ENCODE measurements at places on chromosomes 7 and 10.

GRCh38 chr7:151386301-151387160, 23.3 kb downstream of the WDR86 start:
- DNase-seq = no peak

- DNase-seq = no peak
Measured at GRCh38 chr7:2566890-2567678, 8.3 kb downstream of the IQCE start.

DNA sequence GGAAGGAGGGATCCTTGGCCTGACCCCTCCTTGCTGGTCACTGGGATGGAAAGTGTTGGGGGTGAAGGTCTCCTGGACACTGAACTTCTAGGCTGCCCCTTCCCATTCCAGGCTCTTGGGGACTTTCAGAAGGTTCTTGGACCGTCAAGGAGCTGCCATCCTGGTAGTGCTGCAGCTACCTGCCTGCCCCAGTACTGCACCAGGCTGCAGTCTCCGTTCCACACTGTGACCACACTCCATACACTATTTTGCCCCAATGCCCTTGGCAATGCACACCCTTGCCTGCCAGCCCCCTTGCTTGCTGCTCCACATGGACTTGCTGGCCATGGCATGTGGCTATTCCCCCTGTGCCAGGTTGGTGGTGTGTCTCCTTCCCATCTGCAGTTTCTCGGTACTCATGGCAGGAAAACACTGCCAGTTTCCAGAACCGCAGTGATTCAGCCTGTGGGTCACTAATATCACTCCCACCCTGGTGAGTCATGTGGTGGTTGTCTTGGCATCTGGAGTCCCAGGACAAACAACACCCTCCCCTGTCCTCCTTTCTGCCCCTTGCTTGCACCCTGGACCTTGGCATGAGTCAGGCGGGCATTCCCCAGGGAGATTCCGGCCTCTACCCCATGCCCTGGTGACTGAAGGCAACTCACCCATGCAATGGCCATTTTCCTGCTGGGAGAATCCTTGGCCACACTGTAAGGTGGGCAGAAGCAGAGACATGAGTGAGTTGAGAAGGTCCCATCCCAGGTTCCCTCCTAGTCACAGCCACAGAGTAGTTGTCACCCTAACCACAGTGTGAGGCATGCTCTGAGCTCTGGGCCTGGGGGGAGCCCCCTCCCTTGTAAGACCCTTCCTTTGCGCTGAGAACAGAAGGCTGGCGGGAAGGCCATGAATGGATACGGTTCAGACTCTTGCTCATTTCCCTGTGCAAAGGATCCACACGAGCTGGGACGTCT, 32.8 kb downstream of the GOLGA7B start:
- no peak for DNase-seq

GRCh38 chr7:136998495-136998894, 130.0 kb downstream of the CHRM2 start:
- no peak for DNase-seq

DNA sequence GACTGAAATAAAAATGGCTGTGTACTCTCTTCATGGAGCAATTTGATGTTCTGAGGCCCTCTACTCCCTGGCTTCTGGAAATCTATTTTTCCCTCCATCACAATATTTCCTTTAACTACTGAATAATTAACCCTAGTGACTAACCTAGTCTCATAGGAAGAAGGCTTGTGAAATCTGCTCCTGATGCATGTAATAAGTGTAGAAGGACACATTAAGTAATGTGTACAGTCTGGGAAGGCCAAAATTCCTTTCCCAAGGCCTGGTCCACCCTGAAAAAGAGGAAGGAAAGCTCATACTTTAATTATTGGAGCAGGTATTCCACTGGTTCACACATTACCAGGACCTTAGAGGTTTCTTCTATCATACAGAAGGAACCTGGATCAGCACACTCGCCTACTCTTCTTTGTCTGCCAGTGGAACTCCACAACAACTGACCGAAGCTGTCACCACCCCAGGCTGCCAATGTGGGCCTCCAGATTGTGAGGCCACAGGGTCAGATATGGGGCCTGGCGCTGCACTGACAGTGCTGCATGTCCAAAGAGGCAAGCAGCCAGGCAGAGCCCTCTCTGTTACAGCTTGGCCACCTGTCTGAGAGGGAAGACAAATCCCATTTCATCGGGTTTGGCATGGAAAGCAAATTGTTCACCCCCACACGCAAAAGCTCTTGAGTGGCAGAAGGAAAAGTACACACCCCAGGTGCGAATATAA, 54.4 kb upstream of the FAM133B start:
- DNase-seq = no peak

DNA sequence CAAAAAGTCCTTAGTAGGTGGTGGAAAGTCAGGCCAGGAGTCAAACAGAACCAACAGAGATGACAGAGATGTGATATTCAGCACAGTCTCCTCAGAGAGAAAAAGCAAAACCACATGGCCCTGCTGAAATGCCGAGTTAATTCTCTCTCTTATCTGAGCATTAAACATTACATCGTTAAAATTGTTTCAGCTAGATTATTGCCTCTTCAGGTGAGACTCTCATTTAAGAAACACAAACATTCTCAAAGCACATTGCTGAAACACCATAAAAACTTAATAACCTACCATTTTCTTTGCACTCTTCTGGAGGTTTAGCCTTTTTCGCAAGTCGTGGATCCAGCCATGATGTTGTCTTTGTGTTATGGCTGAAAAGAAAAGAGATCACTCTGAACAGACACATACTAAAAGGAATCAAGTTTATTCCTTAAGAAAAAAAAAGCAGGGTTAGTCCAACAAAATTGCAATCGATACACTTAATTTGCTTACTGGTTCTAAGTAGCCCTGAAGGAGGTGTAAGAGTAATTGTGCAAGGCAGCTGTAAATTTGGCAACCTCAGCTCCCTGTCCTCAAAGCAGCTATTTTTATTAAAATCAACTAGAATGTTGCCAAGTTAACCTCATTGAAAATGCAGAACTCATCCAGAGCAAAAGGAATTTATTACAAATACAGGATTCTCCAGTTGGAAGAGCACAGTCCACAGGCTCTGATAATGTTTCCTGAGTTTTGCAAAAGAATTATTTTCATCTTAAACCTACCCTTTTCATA, 691.1 kb downstream of the PHTF2 start:
- no peak for DNase-seq

DNA sequence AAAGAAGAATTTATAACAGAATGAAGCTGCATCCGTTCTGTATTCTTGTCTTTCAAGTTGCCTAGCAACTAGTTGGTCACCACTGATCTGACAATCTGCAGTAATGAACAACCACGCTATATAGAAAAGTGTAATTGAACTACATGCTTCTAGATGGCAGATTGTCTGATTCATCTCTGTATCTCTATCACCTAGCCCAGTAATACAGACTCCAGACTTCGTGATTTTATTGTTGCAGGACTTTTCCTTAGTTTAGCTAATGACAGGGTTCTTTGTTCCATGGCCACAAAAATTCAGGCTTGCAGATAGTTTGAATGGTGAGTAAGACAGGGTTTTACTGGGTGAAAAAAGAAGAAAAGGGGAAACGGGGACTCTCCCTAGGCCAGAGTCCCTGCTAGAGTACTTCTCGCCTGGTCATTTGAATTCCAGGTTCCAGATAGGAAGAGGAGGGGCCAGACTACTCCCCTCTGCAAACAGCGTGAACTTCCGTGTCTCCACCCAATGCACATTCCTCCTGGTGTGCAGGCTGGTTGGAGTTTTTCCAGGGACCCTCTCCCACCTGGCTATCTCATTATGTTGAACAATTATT, 45.9 kb downstream of the COL1A2 start:
- no peak for DNase-seq

DNA sequence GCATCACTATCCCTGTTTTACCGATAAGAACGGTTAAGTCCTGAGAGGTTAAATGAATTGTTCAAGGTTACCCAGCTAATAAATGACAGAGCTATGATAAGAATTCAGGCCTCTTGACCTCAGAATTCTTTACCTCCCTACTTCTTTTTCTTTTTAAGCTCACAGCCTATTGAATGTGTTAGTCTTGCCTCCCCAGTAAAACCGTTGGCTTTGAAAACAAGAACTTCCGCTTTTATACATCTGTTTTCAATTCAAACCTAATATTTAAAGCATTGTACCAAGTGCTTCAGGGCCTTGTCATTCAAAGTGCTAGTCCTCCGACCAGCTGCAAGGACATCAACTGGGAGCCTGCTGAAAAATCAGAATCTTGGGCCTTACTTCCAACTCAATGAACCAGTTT, 15.6 kb downstream of the SEC31B start:
- DNase-seq = no peak

DNA sequence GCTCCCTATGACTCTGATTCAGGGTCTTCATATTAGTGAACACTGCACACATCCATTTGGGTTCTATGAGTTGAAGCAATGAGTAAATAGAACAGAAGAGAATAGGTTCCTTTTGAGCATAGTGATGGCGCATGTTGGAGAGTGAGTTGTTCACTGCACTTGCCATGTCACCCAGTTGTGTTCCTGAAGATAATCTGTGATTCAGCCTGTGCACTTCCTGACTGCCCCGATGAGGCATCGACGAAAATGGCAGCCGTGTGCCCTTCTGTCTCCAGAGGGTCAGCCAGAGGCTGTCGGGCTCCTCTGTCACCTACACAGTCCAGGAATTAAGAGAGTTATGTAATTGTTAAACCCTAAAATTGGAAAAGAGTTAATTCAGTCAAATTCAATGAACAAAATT, 94.7 kb downstream of the GALNT11 start:
- DNase-seq = no peak

GRCh38 chr7:2012044-2012900, 220.5 kb downstream of the MAD1L1 start:
- DNase-seq = no peak

- DNase-seq = no peak
Measured at GRCh38 chr10:112235920-112236319, 47.3 kb upstream of the TECTB start.

GRCh38 chr10:101901340-101901739, 57.7 kb upstream of the KCNIP2 start:
- DNase-seq = no peak

GRCh38 chr10:75202321-75203045, 8.1 kb upstream of the VDAC2 start:
- no peak for DNase-seq

DNA sequence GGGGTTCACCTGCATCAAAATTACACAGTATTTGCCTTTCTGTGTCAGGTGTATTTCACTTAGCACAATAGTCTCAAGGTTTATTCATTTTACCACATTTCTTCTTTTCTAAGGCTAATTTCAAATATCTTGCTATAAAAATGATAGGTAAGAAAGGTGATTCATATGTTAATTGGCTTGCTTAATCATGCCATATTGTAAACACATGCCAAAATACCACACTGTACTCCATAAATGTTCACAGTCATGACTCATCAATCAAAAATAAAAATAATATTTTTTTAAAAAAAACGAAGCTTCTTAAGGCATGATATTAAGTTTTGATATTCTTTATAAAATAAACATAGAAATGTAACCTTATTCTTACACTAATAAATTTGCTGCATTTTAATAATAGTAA, 947.1 kb downstream of the GRM8 start:
- no peak for DNase-seq

DNA sequence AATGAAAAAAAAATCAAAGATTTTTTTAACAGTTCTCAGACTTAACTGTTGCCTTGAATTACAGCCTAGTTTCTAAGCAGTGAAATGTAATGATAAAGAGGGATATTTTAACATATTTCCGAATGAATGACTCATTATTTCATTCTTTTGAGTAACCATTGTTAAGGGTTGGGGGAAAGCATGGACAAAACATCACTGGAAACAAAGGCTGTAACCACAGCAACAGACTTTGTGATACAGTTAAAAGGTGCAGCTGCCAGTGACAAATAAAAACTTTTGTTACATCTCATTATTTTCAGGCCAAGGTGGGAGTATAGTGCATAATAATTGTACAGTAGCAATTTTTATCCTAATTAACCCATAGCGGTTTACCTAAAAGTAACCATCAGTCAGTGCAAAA, 172.6 kb downstream of the LRRTM3 start:
- DNase-seq = no peak

DNA sequence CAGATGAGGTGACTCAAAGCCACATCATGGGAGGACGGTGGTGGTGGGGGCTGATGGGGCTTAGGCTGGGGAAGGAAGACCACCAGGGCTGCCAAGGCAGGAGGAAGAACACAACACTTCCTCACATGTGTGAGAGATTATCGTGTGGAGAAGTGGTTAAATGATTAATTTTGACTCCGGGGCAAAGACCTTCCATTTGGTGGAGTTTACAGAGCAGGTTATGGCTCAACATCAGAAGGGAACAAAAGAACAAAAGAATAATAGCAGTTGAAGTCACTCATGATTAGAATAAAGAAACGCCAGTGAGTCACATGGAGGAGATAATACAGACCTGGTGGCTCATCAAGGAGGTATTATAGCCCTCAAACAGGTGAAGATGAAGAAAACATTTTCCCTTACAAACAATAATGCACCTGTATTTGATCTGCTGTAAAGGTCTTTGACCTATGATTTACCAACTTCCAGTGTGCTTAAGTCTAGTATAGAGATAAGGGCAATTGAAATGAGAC, 170.1 kb downstream of the PKD1L1 start:
- no peak for DNase-seq

GRCh38 chr7:34299066-34299465, 359.0 kb upstream of the NPSR1 start:
- no peak for DNase-seq

DNA sequence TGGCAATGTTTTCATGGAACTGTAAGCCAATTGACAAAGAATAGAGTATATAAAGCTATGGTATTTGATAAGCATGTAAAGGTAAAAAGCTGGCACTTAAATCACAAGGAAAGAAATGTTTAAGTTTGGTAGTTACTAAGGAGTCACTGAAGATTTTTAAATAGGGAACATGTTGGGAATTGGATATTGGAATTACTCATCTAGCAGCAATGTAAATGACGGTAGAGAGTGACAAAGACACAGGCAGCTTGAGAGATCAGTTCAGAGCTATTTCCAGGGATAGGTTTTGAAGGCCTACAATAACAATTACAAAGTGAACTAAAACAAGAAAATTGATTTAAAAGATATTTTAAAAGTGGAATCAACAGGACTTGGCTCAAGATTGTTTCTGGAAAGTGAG, 36.8 kb downstream of the SP8 start:
- DNase-seq = no peak

DNA sequence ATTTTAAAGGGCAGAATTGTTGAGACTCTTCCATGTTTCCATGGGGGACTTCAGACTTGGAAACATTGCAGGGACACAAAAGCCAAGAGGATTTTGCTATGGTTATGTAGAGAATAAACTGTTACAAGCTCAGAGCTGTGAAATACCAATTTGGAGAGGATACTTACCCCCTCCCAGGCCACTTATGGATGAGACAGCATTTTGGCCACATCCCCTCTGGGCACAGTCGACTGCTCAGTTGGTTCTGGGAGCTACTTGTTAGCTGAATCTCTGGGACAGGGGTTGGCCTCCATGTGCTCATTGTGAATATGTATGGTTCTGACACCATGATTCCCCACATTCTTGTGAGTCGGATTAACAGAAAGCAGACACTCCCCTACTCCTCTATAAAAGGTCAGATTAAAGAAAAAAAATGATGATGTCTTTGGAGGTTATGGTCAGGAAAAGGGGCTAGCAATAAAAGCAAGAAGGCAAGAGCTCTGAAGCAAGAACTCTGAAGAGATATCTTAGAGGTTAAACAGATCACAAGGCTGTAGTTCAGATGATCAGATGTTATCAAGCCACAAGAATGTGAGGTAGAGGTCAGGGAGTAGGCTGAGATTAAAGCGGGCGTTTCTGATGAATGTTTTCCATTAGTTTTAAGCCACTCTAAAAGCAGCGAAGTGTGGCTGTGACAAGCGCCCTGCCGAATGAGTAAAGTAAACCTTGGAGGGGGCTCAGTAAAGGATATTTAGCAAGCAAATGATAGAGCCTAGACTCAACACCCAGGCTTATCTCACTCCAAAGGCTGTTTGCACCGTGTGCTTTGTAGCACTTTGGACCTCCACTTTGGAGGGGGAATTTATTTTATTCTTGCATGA, 17.2 kb downstream of the STAMBPL1 start:
- no peak for DNase-seq

- DNase-seq = no peak
Measured at GRCh38 chr7:158126661-158127060, 461.0 kb downstream of the PTPRN2 start.
